ENCODE measurements at places on chromosomes 2 and 18. TPM values are rescaled to one million over a fixed set of nuclear protein-coding genes. Genes with fewer than 3 reads are reported as not detected.
A peak's percentile ranks its signal among the peaks of the same experiment; 100 is the strongest.

Gene SERPINB3
- total RNA-seq, result not detected

GRCh38 chr2:168139852-168140251, 107.5 kb downstream of the STK39 start:
- DNase-seq, result no peak

- DNase-seq, result no peak
These were observed 376.3 kb upstream of the MYT1L start for GRCh38 chr2:2707206-2707991.

DNA sequence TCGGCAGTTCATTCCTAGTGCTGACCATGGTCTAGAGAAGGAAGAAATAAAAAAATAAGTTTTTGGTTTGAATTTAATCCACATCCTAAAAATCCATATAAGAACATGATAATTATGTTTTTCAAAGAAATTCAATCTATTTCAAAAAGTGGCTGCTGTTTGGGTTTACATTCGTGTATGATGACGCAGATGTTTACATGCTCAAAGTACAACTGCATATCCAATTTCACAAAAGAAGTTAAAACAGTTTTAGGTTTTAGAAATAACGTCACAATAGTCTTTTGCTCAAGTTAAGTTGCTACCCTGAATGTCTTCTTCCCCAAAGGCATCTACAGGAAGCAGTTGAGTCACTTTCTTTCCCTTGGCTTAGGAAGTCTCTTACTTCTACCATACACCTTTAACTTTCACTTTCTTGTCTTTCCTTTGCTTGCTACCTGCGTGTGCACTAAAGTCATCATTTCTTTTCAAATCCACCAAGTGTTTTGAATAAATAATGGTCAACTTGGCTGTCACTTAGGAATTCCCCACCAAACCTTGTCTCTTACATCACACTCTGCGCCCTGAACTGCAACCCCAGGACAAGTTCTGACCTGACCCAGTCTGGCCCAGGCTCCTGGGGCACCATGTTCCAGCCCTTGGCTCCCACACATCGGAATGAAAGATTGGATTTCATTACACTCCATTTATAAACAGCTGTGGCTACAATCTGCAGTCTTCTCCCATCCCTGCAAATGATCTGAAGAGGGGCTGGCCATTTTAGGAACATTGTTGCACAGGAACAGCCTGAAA, 28.4 kb downstream of the FAM237A start:
- DNase-seq, result no peak

Gene TCF23
- total RNA-seq, result not detected

DNA sequence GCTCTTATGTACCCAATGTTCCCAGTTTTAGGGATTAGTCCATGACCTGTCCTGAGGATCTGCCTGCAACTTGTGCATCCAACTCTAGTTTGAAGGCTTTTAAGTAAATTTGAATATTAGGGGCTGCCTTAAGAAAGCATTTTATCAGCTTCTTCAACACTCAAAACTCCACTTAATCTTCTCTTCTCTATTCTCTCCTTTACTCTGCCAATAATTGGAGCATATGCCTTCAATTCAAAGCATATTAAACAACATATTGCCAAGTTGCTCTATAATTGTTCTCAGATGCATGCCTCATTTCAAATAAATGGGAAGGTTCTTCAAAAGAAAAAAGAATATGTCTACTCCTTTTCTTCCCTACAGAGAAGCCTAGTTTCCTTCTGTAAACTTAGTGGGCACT, 84.8 kb upstream of the NCKAP5 start:
- DNase-seq, result no peak

GRCh38 chr2:61910603-61911002, 5.1 kb downstream of the COMMD1 start:
- DNase-seq, result no peak

DNA sequence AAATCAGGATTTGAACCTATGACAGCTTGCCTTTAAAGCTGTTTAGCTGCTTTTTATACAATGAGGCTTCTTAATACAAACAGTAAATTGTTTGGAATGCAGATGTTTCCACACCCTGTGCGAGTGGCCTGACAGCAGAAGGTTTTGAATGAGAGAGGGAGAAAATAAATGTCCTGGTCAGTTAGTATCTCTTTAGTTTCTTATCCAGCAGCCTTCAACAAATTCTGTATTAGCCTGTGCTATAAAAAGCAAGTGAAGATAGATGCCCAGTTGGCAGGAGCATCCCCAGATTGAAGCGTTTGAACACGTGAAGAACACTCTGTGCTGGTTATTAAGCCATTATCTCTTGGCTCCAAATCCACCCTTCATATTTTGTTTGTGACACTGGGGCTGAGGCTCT, 70.6 kb downstream of the CERS6 start:
- no peak for DNase-seq

DNA sequence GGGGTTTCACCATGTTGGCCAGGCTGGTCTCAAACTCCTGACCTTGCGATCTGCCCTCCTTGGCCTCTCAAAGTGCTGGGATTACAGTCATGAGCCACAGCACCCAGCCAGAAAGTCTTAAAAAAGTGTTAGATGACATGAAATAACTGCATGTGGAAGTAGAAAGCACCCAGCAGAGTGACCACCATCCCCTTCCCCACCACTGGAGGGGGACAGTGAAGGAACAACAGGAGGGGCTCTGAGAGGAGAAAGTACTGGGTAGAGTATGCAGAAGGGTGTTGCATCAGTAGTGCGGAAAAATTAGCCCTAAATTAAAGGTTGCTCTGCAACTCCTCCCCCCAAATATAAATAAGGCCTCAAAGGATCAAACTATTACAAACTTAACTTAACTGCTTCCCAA, 230.5 kb downstream of the ZNF521 start:
- DNase-seq, result no peak

- no peak for DNase-seq
These were observed 58.7 kb downstream of the FASTKD2 start for GRCh38 chr2:206824087-206824618.

DNA sequence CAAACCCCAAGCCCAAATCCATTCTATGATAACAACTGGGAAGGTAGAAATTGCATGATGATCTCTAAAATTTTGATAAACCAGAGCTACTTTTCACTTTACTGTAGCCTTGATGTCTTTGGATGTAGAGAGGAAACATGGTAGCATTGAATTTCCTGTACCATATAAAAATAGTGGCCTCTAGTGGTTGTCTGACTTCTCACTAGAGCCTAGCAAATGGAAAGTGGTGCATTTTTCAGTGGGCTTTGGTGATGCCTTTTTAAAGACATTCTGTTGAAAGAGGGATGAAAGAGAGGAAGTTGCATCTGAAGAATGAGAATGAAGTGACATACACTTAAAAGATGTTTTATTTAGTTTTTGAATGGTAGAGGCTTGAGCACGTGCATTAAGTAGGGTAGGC, 662.2 kb downstream of the XIRP2 start:
- no peak for DNase-seq

DNA sequence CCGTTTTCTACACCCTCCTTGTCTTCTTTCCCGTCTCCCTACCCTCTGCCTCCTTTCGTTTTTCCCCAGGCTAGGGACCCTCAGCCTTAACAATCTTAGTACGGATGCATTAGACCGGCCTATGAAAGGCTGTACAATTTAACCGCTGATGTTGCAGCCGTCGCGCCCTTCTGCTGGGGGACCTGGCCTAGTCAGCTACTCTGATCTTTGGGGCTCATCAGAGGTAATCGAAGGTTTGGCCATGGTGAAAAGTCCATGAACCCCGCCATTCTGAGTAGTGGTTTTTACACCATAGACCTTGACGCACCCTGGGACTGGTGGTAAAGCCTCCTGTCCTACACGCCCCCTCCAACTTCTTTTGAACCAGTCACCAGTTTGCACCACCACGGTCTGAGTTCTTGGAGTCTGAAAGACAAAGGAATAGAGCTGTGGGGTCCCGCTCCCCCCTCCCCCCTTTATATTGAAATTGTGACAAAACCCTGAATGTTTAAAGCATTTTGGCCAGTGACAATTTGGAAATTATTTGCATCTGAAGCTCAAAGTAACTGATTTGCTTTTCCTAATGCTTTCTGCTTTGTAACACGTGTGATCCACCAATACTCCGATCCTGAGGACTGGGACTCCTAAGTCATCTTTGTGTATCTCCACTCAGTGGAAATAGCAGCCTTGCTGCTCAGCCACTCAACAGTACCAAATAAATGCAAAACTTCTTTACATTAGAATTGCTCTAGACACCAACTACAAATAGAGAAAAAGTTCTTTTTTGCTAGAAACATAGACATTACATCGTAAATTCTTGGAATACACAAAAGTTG, 642 bp upstream of the SRSF7 start:
- DNase-seq, result no peak

DNA sequence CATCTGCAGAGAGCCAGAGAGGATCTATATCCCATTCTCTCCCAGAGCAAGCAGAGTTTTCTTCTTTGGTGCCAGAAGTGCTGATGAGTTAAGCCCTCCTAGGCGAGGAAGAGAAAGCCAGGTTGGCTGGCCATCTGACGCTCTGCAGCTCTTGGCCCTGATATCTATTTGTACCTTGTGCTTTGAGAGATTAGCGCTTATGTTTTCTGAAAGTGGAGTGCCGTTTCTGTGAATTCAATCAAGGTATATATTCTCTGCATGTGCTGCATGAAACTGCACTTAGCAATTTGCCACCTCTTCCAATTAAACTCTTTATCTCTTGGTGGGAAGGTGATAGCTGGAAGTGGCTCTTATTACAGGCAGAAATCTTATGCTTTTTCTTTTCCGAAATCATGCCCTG, 177.5 kb downstream of the LPIN1 start:
- no peak for DNase-seq

DNA sequence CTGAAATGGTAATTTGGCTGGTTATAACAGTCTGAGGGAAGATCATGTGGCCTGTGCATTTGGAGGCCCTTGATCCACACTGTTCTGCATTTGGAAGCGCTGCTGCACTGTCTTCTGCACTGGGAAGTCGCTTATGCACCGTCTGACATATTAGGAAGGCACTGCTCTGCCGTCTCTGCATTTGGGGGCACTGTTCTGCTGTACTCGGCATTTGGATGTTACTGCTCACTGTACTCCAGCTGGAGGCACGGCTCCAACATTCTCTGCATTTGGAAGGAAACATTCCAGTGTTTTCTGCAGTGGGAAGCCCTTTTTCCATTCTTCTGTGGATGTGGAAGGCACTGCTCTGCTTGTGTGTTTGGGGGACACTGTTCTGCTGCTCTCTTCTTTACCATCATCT, 9.6 kb upstream of the PROM2 start:
- no peak for DNase-seq

Gene RSAD2
- 10.0 TPM for total RNA-seq

GRCh38 chr2:216492597-216493333, 5.9 kb upstream of the RPL37A start:
- DNase-seq, result no peak

DNA sequence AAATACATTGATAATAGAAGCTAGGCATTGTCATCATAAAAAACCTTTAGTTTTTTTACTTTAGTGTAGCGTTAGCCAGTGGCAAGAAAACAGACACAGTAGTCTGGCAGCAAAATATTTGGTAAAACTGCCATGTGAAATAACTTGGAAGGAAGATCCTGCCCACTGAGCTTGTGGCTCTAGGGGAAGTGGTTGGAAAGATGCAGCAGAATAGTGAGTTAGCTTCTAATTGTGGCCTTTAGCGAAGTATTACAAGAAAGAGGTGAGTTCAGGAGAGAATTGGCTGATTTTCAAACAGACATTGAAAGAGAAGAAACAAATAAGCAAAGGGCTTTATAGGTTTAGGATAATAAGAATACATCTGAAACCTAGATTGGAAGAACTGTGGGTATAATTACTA, 1887.8 kb upstream of the CELF4 start:
- DNase-seq, result no peak

DNA sequence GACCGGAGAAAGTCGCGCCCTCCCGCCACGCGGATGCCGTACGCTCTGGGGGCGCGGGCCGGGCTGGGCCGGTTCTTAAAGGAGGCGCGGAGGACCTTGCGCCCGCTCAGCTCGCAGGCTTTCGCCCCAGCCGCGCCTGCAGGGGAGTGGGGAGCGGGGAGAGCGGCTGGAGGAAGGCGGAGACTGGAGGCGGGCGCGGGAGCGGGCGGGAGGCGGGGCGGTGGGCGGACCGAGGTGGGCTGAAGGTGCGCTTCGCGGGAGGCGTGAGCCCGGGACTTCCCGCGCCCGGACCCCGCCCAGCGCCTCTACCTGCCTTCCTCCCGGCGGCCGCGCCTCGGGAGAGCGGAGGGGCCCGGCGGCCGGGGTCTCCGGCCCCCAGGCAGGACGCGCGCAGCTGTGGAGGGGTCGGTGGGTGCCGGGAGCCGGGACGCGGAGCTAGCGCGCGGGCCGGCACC, at the start of gene ADRA2B:
Gene ADRA2B (minus strand): TSS at position 148 of the 455 bp plus-strand sequence. CDS start 422 bp downstream, outside the sequence.
- DNase-seq, result peak; percentile 73

DNA sequence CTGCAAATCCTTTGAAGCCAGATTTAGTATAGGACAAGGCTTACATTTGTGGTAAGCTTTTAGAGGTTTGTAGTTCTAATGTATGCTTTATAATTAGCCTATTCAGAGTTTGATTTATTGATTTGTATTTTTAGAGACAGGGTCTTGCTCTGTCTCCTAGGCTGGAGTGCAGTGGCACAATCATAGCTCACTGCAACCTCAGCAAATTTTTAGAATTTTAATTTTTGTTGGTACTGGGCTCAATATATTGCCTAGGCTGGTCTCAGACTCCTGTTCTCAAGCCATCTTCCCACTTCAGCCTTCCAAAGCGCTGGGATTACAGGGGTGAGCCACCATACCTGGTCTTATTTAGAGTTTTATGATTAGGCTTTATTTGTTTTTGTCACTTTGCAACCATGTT, 4.5 kb downstream of the KCNJ13 start:
- no peak for DNase-seq

GRCh38 chr18:20971886-20972267, 139.7 kb downstream of the ROCK1 start:
- DNase-seq, result no peak

Gene RFTN2
- total RNA-seq, result not detected

DNA sequence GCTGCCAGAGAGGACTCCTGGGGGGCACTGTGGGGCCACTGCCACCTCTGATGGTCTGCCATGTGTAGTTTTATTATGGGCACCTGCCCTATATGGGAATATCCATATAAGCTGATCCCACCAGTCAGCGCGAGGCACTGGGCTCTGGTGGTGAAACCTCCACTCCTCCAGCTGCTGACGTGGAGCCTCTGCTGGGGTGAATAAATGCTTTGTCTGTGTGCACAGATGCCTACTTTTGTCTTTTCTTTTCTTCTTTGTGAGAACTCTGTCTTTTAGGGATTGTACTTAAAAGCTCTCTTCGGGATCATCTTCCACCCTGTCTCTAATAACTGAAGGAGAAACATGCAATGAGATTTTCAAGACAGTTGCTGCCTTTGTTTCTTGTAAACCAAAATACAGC, 68.9 kb upstream of the NCK2 start:
- DNase-seq, result no peak

DNA sequence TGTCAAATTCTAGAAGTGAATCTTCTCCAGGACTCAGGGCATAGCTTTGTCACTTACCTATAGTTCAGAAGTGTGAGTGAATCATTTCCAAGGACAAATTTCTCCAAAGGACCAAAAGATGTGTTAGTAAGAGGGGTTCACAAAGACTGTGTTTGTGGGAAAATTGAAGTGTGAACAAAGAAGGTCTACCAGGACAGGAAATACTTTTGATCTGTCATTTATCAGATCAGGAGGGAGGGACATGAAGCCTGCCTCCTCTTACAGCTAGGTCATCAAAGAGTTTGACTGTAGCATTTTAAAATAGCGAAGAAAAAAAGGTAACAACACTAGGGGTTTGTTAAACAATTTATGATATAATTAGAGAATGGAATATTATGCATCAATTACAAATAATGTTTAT, 2.0 kb upstream of the CD28 start:
- DNase-seq, result no peak

Gene GRB14
- total RNA-seq, result not detected

Data from activated naive CD8-positive, alpha-beta T cell treated with anti-CD3 and anti-CD28 coated beads for 36 hours (primary cell).